Esophagus mucosa (tissue), 1 donor: ENCODE measurements at places on chromosomes 7 and 10. TPM values are rescaled to one million over a fixed set of nuclear protein-coding genes. Genes with fewer than 3 reads are reported as not detected.

TAF6 gene
- total RNA-seq, result 23.3 TPM

- ATAC-seq, result no peak
Measured at GRCh38 chr10:26640391-26640790, 57.1 kb upstream of the PDSS1 start.

GRCh38 chr10:130338636-130339024 lies 202.4 kb downstream of the GLRX3 start:
- ATAC-seq, result no peak

CD36 gene
- 4.2 TPM for total RNA-seq

DNA sequence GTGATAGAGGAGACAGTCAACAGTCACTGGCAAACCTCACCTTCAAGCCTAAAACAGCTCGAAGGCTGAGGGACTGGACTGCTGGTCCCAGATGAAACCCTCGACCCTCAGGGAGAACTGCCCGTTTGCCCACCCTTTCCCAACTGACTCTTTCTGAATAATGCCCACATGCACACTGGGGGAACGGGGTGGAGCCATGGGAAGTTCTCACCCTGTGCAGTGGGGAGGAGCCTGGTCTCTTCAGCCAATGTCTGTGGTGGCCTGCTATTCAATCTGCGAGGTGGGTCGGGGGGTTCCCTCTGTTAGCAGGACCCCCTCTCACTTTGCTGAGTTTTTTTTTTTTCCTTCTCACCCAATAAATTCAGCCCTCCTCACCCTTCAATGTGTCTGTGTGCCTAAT lies 14.5 kb downstream of the TOMM7 start:
- ATAC-seq, result no peak

GRCh38 chr7:111510584-111511378 lies 51.5 kb downstream of the IMMP2L start:
- ATAC-seq, result no peak

DNA sequence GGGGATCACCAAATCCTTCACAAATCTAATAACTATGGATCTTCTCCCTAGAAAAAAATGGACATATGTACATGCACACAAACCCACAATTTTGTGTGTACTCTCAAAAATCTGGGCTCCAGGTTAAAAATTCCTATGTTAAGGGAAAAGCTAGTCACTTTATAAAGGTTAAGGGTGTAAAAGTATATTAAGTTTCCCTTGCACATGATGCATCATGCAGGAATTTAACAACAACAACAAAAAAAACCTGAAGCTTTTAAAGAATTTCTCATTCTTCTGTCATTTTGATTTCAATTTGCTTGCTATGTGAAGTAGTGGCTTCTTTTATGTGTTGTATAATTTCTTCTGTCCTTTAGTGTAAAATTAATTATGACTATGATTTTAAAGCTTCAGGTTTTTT lies 123.7 kb downstream of the CNOT4 start:
- ATAC-seq, result no peak

DNA sequence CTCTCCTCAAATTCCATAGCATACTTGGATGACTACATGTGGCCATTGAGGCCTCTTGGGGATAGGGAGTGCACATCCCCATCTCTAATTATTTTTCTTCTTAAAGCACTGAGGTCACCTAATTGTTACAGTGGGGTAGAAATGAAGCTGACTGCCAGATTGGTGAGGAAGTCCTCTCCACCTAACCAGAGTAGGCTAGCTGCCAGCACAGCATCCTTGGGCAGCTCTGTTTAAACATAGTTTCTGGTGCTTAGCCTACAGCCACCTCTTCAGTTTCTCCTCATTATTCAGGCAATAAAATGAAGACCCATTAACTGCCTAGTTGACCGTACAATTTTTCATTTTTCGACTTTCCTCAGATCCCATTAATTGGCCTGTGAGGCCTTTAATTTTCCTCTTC lies 104.6 kb downstream of the MLLT10 start:
- ATAC-seq, result no peak

GRCh38 chr10:43965033-43965917 lies 316.6 kb upstream of the ZNF32 start:
- no peak for ATAC-seq

DNA sequence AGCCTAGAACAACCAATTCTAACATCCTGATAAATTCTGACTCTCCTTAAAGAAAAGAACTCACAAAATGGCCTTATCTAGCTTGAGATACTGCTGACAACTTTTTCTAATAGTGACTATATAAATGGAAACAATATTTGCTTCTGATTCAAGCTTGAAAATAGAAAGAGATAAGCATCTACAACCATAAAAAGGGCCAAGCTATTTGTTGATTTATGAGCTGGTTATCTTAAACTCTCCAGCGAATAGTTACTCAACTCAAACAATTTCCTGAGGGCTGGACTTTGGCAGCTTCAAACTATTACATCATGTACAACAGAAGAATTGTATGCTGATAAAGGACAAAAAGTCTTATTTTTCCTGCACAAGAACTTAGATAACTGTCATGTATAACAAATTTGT lies 4.6 kb downstream of the USP54 start:
- no peak for ATAC-seq

RAPGEF5 gene
- total RNA-seq, result 48.6 TPM

TMEM213 gene
- total RNA-seq, result not detected

PTPN20 gene
- 1.8 TPM for total RNA-seq

ADCY1 gene
- 0.40 TPM for total RNA-seq
